ENCODE measurements at places on chromosomes 6 and 20.

GRCh38 chr6:79755967-79756366 is 124.8 kb downstream of the SH3BGRL2 start:
- no peak for DNase-seq

DNA sequence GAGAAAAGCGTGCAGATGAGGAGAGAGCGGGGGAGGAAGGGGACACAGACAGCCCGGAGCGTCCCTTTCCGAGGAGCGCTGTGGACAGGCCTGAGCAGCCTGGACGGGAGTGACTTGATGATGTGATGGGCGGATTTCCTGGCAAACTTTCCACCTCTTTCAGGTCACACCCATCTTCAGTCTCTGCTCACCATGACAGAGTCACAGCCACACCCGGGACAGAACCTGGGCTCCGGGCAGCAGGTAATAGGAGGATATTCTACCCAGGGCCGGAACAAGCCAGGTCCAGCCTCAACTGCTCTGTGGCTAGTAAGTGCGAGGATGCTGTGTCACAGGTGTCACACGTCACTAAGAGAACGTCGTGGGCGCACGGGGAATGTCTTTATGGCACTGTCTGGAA is 84.3 kb downstream of the THBS2 start:
- no peak for DNase-seq

GRCh38 chr20:845941-846893 is 12.7 kb downstream of the FAM110A start:
- DNase-seq: no peak

GRCh38 chr6:151445482-151445881 is 6.4 kb downstream of the RMND1 start:
- no peak for DNase-seq

DNA sequence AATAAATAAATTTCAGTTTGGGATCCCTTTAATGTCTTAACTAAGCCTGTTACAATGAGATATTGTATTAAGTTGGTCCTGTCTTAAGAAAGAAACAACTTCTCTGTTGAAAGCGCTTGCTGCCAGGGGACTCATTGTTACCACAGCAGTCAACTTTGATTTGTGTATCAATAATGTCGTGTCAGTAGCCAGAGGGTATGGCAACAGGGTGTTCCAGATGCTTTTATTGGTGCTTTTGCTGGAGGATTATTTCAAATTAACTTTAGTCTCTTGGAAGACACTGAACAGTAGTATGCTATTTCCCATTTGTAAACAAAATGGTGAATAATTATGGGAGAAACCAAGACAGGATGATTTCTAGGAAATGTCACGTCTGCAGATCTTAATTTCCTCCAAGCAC is 91.9 kb upstream of the TSHZ2 start:
- DNase-seq: no peak

- DNase-seq: no peak
Measured at GRCh38 chr20:32487381-32487780, 97.8 kb downstream of the NOL4L start.

DNA sequence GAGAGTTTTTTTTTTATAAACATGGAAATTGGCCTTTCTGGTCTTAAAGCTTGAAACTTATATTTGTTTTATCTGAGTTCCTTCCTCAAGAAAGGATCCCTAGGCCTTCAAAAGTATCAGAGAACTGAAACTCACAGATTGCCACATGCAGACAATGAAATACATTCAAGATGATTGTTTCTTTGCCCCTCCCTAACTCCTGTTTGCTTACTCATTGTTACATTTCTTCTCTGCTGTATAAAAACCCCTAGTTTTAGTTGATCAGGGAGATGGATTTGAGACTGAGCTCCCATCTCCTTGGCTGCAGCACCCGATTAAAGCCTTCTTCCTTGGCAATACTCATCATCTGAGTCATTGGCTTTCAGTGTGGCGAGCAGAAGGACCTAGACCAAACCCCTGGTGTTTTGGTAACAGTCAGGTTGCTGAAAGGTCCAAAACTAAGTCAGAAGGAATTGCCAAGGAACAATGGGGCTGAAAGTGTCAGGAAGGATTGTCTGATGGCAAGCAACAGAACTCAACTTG is 132.3 kb upstream of the SULF2 start:
- DNase-seq: no peak

DNA sequence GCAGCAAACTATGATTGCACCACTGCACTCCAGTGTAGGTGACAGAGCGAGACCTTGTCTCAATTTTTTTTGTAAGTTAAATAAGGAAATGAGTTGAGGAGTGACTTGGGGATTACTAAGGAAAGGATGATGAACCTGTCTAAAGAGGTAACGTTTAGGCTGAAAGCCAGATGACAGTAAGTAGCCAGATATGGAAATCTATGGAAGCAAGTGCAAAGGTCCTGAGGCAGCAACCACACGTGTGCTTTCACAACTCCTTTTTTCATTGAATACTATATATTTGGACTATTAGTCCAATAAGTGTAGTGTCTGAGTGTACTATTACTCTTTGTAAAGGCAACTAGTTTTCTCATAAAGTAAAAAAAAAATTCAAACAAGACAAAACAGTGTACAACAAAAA is 147.4 kb downstream of the CD24 start:
- no peak for DNase-seq

DNA sequence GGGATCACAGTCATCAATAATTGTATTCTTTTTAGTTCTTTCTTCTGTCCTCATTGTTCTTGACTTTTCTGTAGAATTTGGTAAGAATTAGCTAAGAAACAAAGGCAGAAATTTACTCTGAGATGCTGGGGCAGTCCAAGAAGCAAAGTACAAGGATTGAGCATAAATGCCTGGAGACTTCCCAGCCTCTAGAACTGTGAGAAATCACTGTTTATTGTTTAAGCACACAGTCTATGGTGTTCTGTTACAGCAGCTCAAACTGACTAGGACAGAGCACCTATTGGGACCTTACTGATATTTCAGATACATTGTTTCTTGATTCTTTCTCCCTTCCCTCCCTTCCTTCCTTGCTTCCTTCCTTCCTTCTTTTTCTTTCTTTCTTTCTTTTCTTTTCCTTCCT is 192.7 kb upstream of the SLC35B3 start:
- DNase-seq: no peak

GRCh38 chr20:1377341-1377871 is 15.4 kb downstream of the FKBP1A start:
- no peak for DNase-seq

DNA sequence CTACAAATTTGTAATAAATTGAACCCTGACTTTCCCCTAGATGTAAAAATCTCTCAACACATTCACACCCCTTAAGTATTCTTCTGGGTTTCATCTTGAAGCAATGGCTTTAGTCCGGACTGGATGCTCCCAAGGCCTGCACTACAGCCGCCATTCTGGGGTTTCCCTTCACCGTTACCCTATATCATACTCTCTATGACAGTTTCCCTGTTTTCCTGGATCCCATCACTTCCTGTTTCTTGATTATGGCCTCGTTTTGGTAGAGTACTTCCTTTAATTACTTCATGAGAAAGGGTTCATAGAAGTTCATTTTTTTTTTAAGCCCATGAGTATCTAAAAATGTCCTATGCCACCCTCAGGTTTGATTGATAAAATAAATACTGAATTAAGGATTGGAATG is 11.7 kb downstream of the FIG4 start:
- DNase-seq: no peak

DNA sequence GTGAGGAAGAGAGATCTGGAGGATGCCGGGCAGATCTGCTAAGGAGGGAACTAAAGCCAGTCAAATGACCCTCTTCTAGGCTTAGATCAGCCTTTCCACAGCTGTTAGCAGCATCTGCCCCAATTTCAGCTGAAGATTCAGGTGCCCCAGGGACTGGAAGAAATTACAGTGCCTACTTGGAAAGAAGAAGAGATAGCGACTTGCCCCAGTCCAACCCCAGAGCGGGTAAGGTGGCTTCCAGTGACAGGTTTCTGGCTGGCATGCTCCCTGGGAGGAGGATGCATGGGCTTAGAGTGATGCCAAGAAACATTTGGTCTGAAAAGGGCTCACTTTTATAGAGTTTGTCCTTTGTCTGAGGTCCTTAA is 620 bp downstream of the TJAP1 start:
- peak; percentile 15 for DNase-seq

GRCh38 chr6:108437821-108438220 is 122.9 kb upstream of the FOXO3 start:
- no peak for DNase-seq

GRCh38 chr20:40286975-40287531 is 402.0 kb downstream of the MAFB start:
- no peak for DNase-seq

DNA sequence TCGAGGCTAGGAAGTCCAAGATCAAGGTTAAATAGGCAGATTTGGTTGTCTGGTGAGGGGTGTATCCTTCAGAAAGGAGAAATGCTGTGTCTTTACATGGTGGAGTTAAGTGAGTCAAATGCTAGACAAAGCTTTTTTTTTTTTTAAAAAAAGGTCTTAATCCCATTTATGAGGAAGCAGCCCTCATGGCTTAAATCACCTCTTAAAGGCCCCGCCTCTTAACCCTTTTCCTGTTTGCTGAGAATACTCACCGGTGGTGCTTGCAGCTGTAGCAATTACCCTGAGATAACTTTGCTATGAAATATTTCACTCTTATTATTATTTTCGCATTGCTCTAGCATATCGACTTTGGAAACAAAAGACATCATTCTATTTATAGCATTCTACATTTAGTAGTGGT is 30.8 kb downstream of the FBXO30 start:
- no peak for DNase-seq

DNA sequence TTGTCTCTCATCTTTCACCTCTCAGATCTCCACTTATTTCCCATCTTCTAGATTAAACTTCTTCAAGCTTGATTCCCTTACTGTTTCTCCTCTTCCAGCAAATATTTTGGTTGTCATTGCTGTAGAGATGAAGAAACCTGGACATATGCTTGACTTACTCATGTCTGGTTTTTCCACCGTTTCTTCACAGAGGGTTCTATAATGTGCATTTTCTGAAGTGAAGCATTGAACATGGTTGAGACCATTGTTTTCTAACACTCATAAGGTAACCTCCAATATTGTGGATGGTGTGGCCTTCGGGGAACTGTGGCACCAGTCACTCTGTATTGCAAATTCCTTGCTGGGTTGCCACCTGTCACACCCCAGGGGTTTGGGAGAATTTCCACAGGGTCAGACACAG is 237.2 kb downstream of the PLCB1 start:
- no peak for DNase-seq

DNA sequence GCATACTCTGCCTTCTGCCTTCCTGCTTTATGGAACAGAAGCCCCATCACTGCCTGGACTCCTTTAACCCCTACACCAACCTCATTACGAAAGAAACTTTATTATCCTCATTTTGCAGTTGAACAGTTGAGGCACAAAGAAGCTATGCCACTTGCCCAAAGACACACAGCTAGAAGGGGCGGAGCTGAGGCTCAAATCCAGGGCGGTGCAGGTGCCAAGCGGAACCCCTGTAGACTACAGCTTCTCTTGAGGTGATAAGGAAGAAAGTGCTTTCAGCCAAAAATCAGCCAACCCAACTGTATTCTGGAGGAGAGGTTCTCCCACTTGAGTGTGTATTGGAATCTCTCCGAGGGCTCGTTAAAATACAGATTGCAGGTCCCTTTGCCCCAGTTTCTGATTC is 90.5 kb downstream of the PRND start:
- DNase-seq: no peak

GRCh38 chr20:58660855-58661597 is 9.9 kb downstream of the STX16 start:
- peak; percentile 62 for DNase-seq

DNA sequence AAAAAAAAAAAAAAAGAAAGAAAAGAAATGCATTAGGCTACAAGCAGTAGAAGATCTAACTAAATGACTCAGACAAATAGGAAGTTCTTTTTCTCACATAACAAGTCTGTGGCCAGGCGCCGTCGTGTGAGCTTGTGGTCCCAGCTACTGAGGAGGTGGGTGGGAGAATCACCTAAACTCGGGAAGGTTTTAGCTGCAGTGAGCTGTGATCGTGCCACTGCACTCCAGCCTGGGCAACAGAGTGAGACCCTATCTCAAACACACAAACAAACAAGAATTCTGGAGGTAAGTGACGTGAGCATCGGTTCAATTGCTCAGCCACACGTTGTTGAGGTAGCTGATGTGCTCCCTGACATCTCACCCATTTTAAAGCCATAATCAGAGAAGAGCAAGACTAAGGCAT is 37.9 kb upstream of the SLC23A2 start:
- peak; percentile 41 for DNase-seq

- DNase-seq: peak; percentile 19
Measured at GRCh38 chr6:155188707-155189496, 74.9 kb upstream of the CLDN20 start.

DNA sequence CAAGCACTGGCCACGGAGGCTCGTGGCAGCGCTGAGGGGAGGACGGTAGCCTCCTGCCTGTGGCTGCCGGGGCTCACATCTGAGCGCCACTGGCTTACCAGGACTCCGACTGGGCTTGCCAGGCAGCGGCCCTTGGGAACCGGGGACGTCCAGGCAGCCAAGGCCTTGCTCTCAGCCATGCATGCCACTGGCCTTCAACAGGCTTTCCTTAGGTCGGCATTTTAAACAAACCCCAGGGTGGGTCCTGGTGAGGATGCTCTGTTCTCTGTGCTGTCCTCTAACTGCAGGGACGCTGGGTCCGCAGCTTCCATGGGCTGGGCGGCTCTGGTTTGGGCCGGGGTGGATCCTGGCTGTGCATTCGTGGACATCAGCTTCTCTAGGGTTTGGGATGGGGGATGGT is 59.1 kb upstream of the BHLHE23 start:
- no peak for DNase-seq

- DNase-seq: no peak
Measured at GRCh38 chr6:551829-552350, 105.0 kb downstream of the HUS1B start.

DNA sequence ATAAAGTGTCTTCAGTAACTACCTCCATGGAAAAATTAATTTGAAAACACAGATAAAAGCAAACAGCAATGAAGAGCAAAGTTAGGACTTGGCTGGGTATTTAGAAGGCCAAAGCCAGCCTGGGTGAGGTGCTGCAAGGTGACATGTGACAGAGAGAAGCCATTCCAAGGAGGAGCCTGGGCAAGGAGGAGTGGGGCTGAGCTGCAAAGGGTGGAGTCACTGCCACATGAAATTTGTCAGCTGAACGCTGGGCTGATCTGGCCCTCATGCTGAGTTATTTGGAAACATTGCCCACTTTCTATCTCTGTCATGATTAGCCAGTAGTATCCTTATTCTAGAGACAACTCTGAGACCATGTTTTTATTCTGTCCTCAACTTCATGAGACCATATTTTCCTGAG is 76.3 kb downstream of the PERP start:
- DNase-seq: no peak

DNA sequence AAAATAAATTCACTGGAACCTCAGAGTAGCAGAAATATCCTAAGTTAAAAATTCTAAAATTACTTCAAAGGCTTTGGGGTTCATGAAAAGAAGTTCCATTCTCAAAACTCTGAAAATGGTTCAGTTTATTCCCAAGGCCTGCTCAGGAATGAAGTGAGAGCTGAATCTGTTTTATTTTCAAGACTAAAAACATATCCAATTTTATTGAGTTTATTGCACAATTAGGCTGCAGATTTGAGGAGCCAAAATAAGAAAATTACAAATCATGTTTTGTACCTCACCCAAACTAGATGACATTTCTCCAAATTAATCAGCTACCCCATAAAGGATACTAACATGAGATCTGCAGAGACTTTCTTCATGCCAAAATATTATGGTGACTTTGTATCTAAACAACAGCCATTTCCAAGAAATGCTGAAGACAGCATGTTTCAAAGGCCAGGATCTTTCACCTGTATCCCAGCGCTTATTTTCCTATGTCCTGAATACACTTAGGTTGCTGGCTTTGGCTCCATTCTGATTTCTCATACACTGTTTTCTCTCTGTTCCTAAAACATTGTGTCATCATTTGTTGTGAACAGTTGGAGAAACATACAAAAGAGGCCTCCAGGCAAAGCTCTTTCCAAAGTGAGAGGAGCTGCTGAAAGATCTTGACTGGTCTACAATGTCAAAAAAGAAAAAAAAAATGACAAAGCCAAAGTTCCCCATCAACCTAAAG is 85.7 kb upstream of the F13A1 start:
- DNase-seq: no peak

Data from CD4-positive, alpha-beta T cell treated with Interleukin-1 beta for 1 hour (primary cell).